ENCODE measurements at places on chromosomes 7 and 10. TPM values are rescaled to one million over a fixed set of nuclear protein-coding genes. Genes with fewer than 3 reads are reported as not detected.

PLEKHS1 gene
- not detected for total RNA-seq

TMEM106B gene
- 17.3 TPM for total RNA-seq

ACBD7 gene
- 1.8 TPM for total RNA-seq

MYOF gene
- total RNA-seq: not detected

RFC2 gene
- total RNA-seq: 8.8 TPM

DGKI gene
- total RNA-seq: not detected

CABCOCO1 gene
- not detected for total RNA-seq

MSS51 gene
- 0.49 TPM for total RNA-seq

SSBP1 gene
- 107 TPM for total RNA-seq

GRCh38 chr10:103055105-103055504 is 137.0 kb downstream of the CNNM2 start:
- DNase-seq: no peak

- DNase-seq: no peak
Observed at GRCh38 chr7:45225311-45225947, 67.8 kb downstream of the RAMP3 start.

DNA sequence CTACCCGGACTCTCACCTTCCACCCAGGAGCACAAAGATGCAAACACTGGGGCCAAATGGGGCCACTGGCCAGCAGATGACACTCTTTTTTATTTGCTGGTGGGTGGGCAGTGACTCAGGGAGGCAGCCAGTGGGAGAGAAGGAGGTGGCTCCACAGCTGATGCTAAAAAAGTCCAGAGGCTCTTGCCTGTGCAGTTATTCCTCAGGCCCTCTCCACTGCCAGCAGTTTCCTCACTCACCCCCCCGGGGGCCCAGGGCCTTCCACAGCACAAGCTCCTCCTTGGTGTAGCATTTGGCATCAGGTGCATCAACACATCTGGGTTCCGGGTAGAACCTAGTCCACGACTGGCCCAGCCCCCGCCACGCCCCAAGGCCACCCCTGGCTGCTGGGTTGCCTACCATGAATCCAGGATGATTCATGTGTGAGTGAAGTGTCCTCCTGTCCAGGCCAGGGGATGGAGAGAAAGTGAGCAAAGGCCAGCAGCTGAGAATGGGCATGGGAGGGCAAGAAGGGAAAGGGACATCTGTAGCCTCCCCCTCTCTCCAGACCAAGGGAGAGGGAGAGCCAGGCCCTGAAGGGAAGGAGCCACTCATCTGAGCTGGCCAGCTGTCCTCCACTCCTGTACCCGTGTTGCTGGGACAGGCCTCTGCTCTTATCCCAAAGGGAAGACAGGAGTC is 1.7 kb upstream of the KCNH2 start:
- no peak for DNase-seq

DNA sequence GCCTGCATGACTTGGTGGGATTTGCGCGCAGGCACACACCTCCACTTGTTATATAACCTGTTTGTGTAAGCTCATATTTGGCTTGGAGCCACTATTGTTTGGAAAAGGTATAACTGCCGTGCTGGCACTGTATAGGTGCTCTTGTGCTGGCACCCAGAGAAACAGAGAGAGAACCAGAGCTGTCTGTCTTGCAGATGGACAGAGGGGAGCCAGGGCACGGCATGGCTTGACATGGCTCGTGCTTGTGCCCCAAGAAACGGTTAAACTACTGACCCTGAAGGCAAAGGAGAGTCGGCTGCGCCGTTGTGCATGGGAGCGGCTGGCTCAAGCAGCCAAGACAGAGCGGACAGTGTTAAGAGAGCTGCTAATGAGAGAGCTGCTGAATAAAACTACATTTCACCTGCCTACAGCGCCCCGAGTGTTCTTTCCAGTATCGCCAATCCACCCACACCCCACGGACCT is 23.2 kb downstream of the RAPGEF5 start:
- no peak for DNase-seq

DNA sequence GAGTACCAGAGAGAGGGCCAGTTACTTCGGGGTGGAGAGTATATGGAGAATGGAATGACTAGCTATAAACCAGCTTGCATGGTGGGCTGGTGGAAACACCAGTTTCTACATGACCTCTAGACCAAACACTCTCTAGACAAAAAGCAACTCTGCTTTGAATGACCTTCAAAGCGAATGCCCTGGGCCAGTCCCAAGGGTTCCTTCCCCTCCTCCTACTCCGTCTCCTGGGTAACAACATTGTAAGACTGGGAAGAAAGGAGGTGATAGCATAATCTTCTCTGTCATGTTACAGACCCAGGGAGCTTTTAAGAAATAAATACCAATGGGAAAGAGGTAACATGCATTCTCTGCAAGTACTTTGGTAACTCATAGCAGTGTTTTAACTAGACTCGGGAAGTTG is 7.4 kb downstream of the HK1 start:
- no peak for DNase-seq

DNA sequence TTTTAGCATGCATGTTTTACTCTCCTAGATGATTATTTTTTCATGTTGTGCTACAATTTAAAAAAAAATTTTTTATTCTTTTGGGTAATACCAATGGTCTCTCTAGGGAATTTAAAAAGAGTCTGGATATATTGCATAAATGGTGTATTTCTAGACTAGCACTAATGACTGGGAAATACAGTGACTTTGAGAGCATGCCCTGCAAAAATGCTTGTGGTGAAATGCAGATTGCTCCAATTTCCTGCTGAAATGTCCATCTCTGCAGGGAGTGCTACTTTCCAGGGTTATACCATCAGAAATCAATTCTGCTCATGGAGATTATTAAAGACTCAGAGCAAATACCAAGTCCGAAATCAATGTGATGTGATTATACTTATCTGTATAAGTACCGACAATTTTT is 186.1 kb downstream of the PRKG1 start:
- DNase-seq: no peak

GRCh38 chr10:129035052-129035827 is 431.8 kb upstream of the MGMT start:
- DNase-seq: peak; percentile 73

GRCh38 chr7:8135417-8135816 is 126.5 kb downstream of the ICA1 start:
- DNase-seq: no peak

- no peak for DNase-seq
Observed at GRCh38 chr7:155447603-155448002, 10.3 kb upstream of the EN2 start.

- DNase-seq: no peak
Observed at GRCh38 chr7:66824041-66824440, 83.5 kb downstream of the RABGEF1 start.

- no peak for DNase-seq
Observed at GRCh38 chr7:80100254-80100653, 34.4 kb upstream of the GNAI1 start.

DNA sequence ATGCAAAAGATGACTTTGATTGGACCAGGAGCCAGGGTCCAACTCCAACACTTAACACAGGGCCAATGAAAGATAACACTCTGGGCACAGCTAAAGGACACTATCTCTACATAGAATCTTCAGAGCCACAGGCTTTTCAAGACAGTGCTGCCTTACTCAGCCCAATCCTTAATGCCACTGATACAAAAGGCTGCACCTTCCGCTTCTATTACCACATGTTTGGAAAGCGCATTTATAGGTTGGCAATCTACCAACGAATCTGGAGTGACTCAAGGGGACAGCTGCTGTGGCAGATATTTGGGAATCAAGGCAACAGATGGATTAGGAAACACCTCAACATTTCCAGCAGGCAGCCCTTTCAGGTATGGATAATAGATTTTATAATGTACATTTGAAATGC is 160.7 kb downstream of the MALRD1 start:
- no peak for DNase-seq

- no peak for DNase-seq
Observed at GRCh38 chr7:133755901-133756300, 371.2 kb upstream of the LRGUK start.

- no peak for DNase-seq
Observed at GRCh38 chr10:1166101-1166827, 110.1 kb downstream of the WDR37 start.

DNA sequence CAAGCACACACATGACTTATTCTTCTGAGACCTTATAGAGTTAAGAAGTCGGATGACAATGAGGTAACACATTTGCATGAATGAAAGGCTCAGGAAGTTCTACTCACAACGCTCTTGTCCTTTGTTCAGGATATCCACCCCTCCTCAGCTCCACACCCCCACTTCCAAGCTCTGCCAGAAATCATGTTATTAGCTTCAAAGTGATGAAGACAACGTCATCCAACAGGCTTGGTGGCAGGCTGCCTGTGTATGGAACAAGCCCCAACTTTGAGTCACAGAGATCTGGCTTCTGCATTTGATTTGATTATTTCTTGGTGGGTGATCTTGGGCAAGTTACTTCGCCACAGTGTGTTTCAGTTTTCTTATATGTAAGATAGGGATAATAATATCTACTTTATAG is 12.4 kb upstream of the BMPER start:
- no peak for DNase-seq

DNA sequence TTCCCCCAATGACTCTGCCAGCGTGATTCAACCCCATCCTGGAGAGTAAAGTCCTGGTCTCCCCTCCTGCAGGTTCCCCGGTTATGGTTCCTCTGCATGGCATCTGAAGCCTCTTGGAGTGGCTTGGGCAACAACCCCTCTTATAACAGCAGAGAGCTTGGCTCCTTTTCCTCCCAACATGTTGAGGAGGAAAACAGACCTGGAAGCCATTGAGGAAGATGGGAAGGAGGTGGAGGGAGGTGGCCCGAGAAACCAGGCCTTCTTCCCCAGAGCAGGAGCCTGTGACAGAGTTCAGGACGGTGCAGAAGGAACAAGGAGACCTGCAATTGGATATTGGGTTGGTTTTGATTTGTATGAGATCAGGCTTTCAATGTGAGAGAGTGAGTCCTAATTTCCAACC is 184.0 kb upstream of the ADCY1 start:
- DNase-seq: no peak

DNA sequence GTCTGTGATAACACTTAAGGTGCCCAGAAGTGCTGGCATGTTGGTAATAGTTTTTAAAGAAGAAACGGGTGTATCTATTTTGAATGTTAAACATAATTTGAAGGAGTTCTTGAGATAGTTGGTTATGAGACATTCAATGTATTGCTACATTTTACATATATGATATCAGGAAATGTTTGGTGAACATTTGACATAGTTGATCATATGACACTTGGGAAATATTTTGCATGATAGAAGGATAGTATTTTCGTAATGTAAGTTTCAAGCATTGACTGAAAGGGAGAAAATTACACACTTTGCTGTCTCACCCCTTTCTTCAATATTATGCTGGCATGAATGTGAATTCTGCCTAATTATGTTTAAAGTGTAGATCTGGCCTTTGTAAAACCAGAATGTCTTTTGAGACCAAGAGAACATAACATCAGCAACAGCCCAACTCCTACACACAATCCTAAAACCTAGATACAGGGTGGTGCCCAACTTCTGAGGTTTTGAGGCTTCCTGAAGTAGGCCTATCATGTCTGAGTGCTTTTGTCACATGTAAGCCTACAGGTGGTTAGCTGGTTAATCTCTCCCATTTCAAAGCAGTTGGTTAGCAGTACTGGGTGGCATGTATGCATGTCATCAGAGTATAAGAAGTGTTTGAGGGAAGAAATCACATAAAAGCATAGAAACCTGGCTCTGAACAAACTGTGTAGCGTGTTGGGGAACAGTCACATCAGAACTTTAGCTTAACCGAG is 2.1 kb downstream of the ADD3 start:
- peak; percentile 72 for DNase-seq

GRCh38 chr10:46517541-46517940 is 38.9 kb downstream of the GPRIN2 start:
- DNase-seq: no peak

GRCh38 chr7:140267381-140268226 is 90.8 kb upstream of the KDM7A start:
- DNase-seq: no peak

- DNase-seq: no peak
Observed at GRCh38 chr10:110326351-110327032, 21.8 kb upstream of the SMNDC1 start.

DNA sequence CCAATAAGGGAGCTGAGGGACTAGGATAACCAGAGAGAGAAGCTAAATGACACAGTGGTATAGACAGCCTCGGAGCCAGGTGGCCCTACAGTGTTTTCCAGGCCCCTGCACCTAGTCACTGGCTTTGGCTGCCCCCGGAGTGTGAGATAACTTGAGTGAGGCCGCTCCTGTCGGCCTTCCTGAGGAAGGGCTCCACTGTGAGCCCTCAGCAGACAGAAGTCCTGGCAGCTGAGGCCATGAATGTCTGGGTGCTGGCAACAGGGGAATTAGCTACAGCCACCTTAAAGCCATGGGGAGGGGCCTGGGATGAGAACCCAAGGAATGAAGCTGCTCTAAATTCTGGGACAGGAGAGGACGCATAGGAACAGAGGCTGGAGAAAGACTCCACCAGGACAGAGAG is 4.6 kb upstream of the GDF10 start:
- no peak for DNase-seq

DNA sequence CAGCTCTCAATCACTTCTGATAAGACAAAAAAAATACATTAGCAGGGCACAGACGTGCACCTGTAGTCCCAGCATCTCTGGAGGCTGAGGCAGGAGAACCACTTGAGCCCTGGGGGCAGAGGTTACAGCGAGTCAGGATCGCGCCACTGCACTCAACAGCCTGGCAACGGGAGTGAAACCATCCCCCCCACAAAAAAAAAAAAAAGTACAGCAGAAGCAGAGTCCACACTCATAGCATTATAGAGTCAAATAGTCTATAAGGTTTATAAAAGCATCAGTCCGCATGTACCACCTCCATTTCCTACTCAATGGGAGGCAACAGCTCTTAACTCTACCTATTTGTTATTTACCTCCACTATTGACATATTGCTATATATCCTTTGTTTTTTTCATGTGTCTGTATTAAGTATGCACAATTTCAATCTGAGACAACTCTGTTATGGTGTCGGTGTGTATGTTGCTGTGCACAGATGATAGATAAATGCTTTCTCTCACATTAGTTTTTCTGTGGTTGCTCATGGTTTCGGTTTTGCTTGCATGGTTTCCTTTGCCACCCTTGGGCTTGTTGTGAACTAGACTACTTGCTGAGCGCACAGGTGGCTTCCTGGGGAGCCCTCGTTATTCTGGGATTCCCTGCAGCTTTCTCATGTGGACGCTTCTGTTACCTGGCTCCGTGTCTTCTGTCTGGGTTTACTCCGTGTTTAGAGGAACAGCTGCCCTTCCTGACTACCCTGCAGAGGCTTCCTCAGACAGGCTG is 40.4 kb downstream of the PROSER2 start:
- DNase-seq: peak; percentile 43

DNA sequence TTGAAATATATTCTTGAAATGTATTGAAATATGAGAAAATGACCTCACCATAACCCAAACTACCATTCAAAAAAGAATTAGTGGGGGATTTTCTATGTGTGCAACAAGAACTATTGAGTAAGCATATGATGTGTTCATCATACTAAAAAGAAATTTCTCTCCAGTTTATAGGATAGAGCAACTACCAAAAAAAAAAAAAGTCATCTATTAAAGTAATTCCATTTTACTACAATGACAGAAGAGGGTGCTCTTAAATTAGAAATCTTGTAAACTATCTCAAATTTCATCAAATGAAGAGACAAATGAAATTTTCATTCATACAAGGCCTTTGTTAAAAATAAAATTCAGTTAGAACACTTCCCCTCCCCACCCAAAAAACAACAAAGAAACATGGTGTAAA is 195.4 kb upstream of the PLXDC2 start:
- no peak for DNase-seq
